ENCODE measurements at places on chromosomes 1 and 21.

DNA sequence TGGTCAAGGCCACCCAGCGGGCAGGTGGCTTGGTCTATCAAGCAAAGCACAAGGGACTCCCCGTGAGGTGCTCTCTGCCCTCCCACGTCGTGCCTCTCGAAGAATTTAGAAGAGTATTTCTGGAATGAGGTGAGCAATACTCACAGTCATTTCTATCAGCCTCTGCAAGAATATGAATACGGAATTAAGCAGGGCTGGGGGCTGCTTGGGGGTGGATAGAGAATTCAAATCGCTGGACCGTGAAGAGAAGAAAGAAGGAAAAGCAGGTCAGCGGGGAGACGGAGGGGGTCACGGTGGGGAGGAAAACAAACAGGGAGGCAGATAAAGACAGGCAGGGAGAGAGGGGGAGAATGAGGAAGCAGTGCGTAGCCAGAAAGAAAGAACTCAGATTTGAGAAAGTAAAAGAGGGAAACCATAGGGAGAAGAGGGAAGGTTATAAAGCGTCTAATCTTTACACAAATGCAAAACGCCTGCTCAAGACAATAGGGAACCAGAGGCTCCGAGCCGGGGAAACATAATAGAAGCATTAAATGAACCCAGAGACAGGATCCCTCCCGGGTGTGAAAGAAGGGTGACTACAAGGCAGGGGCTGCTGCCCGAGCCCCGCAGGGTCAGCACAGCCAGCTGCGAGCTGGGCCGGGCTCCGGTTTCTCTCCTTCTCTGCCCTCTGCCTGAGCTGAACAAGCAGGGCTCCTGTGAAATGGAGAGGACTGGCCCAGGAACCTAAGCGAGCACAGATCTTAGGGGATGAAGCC is 2.1 kb upstream of the EDN2 start:
- H3K27ac ChIP-seq = no peak overlapping the region
- no peaks in the 10 kb centered on the region for H3K36me3 ChIP-seq
- no peaks in the 10 kb centered on the region for H3K27me3 ChIP-seq
- no peaks in the 10 kb centered on the region for H3K4me1 ChIP-seq
- DNase-seq = no peak

- H3K4me3 ChIP-seq = no peak overlapping the region
- no peaks in the 10 kb centered on the region for H3K4me1 ChIP-seq
- no peak for DNase-seq
- no peaks in the 10 kb centered on the region for H3K27me3 ChIP-seq
- no peaks in the 10 kb centered on the region for H3K36me3 ChIP-seq
Measured at GRCh38 chr21:29309703-29310102, 11.0 kb downstream of the BACH1 start.

- no peaks in the 10 kb centered on the region for H3K27me3 ChIP-seq
- H3K4me3 ChIP-seq = no peak overlapping the region
- no peaks in the 10 kb centered on the region for H3K4me1 ChIP-seq
Measured at GRCh38 chr1:17523321-17524041, 16.0 kb upstream of the ARHGEF10L start.

- no peak overlapping the region for H3K4me3 ChIP-seq
- no peaks in the 10 kb centered on the region for H3K36me3 ChIP-seq
- H3K27ac ChIP-seq = no peak overlapping the region
- no peaks in the 10 kb centered on the region for H3K27me3 ChIP-seq
Measured at GRCh38 chr1:159835862-159836525, 9.3 kb downstream of the SLAMF8 start.

- no peaks in the 10 kb centered on the region for H3K4me1 ChIP-seq
- no peak for DNase-seq
- H3K36me3 ChIP-seq = no peaks in the 10 kb centered on the region
- no peak overlapping the region for H3K27ac ChIP-seq
Measured at GRCh38 chr1:41098730-41099460, 77.4 kb upstream of the SLFNL1 start.

Measured in effector memory CD4-positive, alpha-beta T cell (primary cell).